Activated CD8-positive, alpha-beta memory T cell treated with anti-CD3 and anti-CD28 coated beads, Interleukin-2, amount 10 ng/mL, durations not matched to agents 7 days and 5 days (primary cell): ENCODE measurements at places on chromosomes 12 and 14. TPM values are rescaled to one million over a fixed set of nuclear protein-coding genes. Genes with fewer than 3 reads are reported as not detected.

The PARP2 gene
- 38.4 TPM for total RNA-seq

The GPR84 gene
- total RNA-seq = 0.32 TPM

The PPP1R36 gene
- not detected for total RNA-seq

The GALNT9 gene
- total RNA-seq = not detected

The SEL1L gene
- total RNA-seq = 65.3 TPM

The PRKD1 gene
- total RNA-seq = not detected

The RNU6-7 gene
- total RNA-seq = not detected

The MORN3 gene
- 1.2 TPM for total RNA-seq
